ENCODE measurements at places on chromosomes 7 and 10.
A peak's percentile ranks its signal among the peaks of the same experiment; 100 is the strongest.

DNA sequence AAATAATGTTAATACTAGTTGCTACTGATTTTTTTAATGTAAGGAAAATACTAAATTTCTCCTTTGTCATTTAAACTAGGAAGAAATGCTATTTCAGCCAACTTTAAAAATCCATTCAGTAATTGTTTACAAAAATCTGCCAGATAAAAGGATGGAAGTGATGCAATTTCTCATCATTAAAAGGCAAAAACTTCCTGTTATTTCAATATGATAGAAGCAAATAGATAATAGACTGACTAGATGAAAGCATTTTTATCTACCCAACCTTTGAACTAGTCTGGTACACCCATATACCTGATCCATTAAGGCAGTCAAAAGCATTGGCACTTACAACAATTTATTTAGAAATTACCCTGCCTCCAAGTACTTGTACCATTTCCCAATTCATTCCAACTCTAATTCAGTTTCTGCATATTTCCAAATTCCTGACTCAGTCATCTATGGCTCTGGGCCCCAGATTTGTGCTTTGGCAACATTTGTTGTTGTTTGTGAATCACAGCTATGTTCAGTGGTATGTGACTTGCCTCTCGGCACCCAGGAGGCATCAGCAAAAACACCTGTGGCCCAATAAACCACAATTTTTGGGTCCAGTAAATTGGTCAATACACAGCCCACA is 482.6 kb upstream of the SEMA3A start:
- peak; percentile 62 for DNase-seq

GRCh38 chr7:80500325-80500724 is 11.5 kb downstream of the GNAT3 start:
- no peak for DNase-seq

- no peak for DNase-seq
These were observed 163.5 kb upstream of the NEBL start for GRCh38 chr10:21060626-21061025.

DNA sequence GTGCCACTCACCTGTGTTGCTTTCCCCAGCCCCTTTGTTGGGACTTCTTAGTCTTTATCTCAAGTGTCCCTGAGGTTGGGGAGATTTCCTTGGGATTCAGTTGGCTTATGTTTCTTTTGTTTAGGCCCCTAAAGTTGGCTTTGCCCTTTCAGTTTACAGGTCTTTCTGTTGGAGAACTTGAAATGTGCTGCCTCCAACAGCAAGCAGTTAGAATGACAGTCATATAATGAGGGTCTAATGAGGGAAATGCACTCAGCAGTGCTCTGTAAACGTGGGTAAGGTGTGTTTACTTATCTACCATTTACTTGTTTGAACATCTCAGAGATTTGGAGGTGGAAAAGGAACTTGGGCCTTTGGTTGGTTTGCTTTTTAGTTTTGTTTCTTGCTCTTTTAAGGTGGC is 191.4 kb upstream of the STK17A start:
- DNase-seq = no peak

GRCh38 chr10:33290321-33291052 is 44.0 kb downstream of the NRP1 start:
- DNase-seq = no peak

DNA sequence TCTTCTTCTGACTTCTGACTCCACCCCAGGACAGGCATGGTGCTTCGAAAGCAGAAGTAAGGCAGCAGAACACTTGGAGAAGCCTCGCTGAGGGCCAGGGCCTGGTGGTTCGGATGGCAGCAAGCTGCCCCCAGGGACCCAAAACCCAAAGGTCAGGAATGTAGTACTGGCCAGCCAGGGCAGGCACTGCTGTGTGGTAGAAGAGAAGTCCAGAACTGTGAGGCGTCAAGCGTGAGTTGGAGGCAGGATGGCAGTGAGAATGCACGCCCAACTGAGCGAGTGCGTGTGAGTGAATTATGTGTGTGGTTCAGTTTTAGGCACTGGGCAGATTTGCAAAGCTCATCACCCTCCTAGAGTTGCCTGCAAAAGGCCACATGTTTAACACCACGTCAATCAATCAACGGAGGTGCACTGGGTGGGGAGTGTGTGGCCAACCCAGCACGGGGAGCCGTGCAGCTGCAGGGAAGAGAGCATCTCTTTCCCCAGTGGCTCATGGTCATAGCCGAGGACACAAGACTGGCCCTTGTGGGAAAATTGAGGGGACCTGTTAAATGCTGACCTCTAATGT is 144.3 kb downstream of the KCNMA1 start:
- DNase-seq = no peak

- DNase-seq = no peak
These were observed 154.0 kb upstream of the C7orf33 start for GRCh38 chr7:148436571-148436970.

DNA sequence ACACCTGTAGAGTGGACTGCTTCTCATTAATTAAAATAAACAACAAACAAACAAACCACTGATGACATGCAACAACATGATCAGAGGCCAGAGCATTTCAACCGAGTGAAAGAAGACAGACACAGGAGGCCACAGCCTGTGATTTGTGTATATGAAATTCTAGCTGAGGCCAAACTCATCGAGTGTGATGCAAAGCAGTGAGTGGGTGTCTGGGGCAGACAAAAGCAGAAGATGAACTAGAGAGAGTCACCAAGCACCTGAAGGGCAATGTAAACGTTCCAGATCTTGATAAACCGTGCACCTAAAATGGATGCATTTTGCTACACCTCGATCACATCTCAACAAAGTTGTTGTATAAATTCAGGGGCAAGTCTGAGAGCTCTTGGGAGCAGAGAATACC is 108.4 kb downstream of the KLF6 start:
- no peak for DNase-seq

DNA sequence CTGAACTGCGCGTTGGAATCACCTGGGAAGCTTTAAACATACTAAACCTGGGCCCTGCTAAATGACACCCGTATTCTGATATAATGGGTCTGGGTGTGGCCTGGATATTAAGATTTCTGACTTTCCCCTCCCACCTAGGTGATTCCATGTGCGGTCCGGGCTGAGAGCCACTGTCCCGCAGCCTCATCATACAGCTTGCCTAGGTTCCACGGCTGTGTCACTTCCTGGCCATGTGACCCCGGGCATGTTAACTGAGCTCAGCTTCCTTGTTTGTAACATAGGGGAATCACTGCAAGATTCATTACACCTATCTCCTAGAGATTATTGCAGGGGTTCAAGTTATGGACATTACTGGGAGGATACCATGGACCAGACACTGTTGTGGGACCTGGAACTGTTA is 472.7 kb upstream of the GALNT17 start:
- DNase-seq = no peak

- no peak for DNase-seq
These were observed 398.5 kb downstream of the PCDH15 start for GRCh38 chr10:54402576-54402975.

GRCh38 chr7:76513817-76514799 is 3.8 kb downstream of the UPK3B start:
- no peak for DNase-seq
